T-cell (primary cell): ENCODE measurements at places on chromosomes 11 and 22. TPM values are rescaled to one million over a fixed set of nuclear protein-coding genes. Genes with fewer than 3 reads are reported as not detected.

Gene PRSS23
- total RNA-seq: 1.4 TPM

Gene RAPSN
- total RNA-seq: 1.3 TPM

Gene CADM1
- 6.2 TPM for total RNA-seq

Gene BARX2
- total RNA-seq: not detected

Gene BMAL1
- total RNA-seq: 99.2 TPM

Gene TRIM51
- not detected for total RNA-seq

Gene CABP4
- total RNA-seq: 12.0 TPM

Gene OR6T1
- not detected for total RNA-seq

Gene FIBIN
- not detected for total RNA-seq

Gene FKBP2
- total RNA-seq: 21.0 TPM

Gene JHY
- 7.3 TPM for total RNA-seq

Gene TUB
- total RNA-seq: 0.19 TPM

Gene VPREB1
- not detected for total RNA-seq

Gene UPB1
- 3.1 TPM for total RNA-seq

Gene DBX1
- not detected for total RNA-seq

Gene EIF3D
- total RNA-seq: 241 TPM

Gene ISX
- total RNA-seq: not detected

Gene HORMAD2
- not detected for total RNA-seq

Gene KRTAP5-7
- not detected for total RNA-seq
